ENCODE measurements at places on chromosomes 13 and 19. TPM values are rescaled to one million over a fixed set of nuclear protein-coding genes. Genes with fewer than 3 reads are reported as not detected.

- peak overlapping the region; percentile 51 for H3K4me3 ChIP-seq
- peaks cover 15% of the 10 kb centered on the region for H3K27me3 ChIP-seq
- H3K36me3 ChIP-seq = no peaks in the 10 kb centered on the region
- peaks cover 10% of the 10 kb centered on the region for H3K4me1 ChIP-seq
- DNase-seq = peak; percentile 66
Measured at GRCh38 chr19:9913237-9914000, 22.9 kb downstream of the OLFM2 start.

DNA sequence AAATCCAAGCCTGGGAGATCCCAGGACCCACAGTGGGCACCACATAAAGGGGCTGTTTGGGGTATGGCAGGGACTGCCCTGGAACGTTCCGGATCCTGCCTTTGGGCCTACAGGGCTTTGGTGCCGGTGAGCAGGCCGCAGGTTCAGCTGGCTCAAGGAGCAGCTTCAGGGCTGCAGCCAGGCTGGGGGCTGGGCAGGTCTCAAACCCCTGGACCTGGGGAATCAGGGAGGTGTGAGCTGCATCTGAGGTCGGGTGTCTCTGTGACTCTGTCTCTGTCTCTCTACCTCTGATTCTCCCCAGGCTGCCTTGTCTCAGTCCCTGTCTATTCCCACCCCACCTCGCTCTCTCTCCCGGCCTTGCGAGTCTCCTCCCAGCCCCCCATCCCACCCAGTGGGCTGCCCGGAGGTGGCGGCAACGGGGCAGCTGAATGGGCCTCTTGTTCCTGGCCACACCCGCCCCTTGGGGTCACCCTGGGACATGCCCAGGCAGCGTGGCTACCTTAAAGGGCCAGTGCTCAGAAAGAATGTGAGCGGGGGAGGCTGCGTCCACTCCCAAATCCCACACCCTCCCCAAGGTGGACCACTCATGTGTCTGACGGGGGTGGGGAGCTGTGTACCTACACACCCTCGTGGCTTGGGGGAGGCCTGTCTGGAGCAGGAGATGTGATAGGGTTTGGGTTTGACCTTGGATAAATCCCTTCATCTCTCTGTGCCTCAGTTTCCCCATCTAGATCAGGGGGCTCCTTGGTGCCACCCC, 31.1 kb downstream of the NFIC start:
- peaks cover 33% of the 10 kb centered on the region for H3K4me1 ChIP-seq
- H3K27ac ChIP-seq = peak overlapping the region; percentile 80
- no peaks in the 10 kb centered on the region for H3K27me3 ChIP-seq
- peak overlapping the region; percentile 9 for H3K4me3 ChIP-seq

- peaks cover 61% of the 10 kb centered on the region for H3K27me3 ChIP-seq
- DNase-seq = no peak
- peaks cover 10% of the 10 kb centered on the region for H3K4me1 ChIP-seq
- no peak overlapping the region for H3K27ac ChIP-seq
Measured at GRCh38 chr19:4578552-4579248, 19.2 kb upstream of the SEMA6B start.

- H3K4me3 ChIP-seq = no peak overlapping the region
- no peak overlapping the region for H3K27ac ChIP-seq
- H3K27me3 ChIP-seq = no peaks in the 10 kb centered on the region
- no peaks in the 10 kb centered on the region for H3K36me3 ChIP-seq
- H3K4me1 ChIP-seq = peaks cover 22% of the 10 kb centered on the region
Measured at GRCh38 chr19:35261356-35262100, 7.2 kb upstream of the USF2 start.

- H3K4me3 ChIP-seq = no peak overlapping the region
- no peaks in the 10 kb centered on the region for H3K27me3 ChIP-seq
- no peak overlapping the region for H3K27ac ChIP-seq
- H3K4me1 ChIP-seq = no peaks in the 10 kb centered on the region
- DNase-seq = no peak
- H3K36me3 ChIP-seq = no peaks in the 10 kb centered on the region
Measured at GRCh38 chr13:87094646-87095045, 576.5 kb upstream of the SLITRK5 start.

DNA sequence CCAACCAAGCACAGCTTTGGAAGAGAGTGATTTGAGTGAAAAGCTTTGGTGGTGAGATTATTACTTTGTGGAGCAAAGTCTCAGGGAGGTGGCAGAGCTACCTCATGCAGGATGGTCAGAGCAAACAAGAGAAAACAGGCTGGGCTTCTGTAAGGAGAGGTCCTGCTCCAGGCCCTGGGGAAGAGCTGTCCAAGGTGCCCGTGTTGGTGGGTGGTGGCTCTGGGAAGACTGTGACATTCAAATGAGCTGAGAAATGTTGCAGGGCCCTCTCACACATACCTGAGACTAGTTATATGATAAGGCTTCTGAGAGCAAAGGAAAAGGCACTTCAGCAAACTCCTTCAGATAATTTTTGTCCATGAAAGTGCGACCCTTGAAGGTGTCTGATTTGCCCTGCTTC, 205.5 kb upstream of the SOX21 start:
- no peak overlapping the region for H3K4me3 ChIP-seq
- no peaks in the 10 kb centered on the region for H3K27me3 ChIP-seq
- H3K36me3 ChIP-seq = no peaks in the 10 kb centered on the region
- H3K4me1 ChIP-seq = no peaks in the 10 kb centered on the region
- no peak for DNase-seq
- H3K27ac ChIP-seq = no peak overlapping the region

Gene FFAR1
- not detected for total RNA-seq

DNA sequence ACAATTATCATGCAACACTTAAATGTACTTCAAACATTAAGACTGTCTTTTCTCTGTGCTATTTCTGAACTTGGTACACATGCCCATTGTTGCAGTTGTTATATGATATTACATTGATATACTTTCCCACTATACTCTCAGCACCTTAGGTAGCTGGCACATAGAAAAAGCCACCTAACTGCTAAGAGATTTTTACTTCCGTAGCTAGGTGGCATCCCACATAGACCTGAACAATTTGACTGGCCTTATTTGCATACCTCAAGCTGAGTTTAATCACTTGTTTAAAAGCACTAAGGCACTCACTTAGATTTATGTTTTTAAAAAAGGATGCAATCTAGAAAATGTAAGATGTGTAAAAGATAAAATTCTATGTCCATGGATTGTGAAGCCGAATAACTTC, 194.2 kb downstream of the POU4F1 start:
- no peak overlapping the region for H3K4me3 ChIP-seq
- no peaks in the 10 kb centered on the region for H3K4me1 ChIP-seq
- no peak for DNase-seq
- H3K36me3 ChIP-seq = no peaks in the 10 kb centered on the region

DNA sequence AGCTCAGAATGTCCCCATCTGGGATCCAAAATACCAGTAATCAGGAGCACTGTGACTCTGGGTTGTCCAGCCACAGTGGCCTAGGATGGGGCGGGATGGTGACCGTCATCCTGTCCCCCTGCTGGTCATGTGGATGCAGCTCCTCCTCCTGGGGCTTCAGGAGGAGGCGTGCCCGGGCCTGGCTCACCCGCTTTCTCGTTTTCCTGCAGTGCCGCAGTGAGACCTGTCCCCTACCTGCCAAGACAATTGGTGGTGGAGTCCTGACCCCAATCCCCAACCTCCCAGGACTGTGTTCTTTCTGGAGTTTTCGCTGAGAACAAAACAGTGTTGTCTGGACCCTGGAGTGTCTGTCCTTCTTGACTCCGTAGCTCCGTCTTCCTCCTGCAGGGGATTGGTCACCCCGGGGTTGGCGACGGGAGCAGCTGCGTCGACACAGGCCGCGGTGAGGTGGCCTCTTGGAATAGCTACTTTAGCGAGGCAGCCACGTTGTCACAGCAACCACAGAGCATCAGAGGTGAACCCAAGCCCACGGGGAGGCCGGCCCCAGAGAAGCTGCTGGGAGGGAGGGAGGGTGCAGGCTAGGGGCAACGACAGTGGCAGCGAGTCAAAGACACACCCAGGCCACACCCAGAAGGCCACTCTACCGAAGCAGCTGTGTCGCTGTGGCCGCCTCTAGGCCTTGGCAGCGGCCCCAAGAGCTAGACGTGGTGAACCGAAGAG, 10.2 kb upstream of the EMC10 start:
- DNase-seq = peak; percentile 85
- no peaks in the 10 kb centered on the region for H3K4me1 ChIP-seq

GRCh38 chr19:44904426-44904994, 1.1 kb upstream of the APOE start:
- DNase-seq = no peak
- H3K27ac ChIP-seq = no peak overlapping the region
- H3K4me3 ChIP-seq = no peak overlapping the region
- peaks cover 31% of the 10 kb centered on the region for H3K36me3 ChIP-seq
- peaks cover 5% of the 10 kb centered on the region for H3K27me3 ChIP-seq

DNA sequence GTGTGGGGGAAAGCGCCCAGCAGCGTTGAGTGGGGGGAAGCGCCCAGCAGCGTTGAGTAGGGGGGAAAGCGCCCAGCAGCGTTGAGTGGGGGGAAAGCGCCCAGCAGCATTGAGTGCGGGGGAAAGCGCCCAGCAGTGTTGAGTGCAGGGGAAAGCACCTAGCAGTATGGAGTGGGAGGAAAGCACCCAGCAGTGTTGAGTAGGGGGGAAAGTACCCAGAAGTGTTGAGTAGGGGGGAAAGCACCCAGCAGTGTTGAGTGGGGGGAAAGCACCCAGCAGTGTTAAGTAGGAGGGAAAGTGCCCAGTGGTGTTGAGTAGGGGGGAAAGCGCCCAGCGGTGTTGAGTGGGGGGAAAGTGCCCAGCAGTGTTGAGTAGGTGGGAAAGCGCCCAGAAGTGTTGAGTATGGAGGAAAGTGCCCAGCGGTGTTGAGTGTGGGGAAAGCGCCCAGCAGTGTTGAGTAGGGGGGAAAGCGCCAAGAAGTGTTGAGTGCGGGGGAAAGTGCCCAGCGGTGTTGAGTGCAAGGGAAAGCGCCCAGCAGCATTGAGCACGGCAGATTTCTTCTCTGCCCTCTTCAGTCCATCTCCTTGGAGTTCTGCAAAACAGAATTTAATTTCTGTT, 138.4 kb downstream of the ATP11A start:
- H3K4me3 ChIP-seq = no peak overlapping the region
- H3K4me1 ChIP-seq = no peaks in the 10 kb centered on the region
- peaks cover 93% of the 10 kb centered on the region for H3K36me3 ChIP-seq
- no peak for DNase-seq

DNA sequence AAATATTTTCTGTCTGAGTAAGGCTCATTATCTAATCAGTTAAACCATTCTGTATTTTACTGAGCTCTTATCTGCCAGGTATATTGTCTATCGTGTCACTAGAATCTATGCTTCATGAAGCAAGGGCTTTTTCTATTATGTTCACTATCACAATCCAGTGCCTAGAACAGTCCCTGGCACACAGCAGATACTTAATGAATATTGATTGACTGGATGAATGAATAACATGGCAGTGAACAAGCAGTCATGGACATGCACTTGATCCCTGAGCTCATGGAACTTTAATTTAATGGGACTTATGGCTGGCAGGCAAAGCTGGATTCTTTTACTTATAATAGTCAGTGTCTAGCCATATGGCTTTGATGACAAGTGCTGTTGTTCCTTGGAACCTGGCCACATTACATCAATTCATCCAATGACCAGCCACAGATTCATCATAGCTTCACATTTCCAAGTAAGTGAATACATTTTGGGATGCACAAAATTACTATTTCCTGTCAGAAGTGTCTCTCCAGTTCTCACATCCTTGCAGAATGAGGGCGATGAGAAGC, 214.8 kb downstream of the COG6 start:
- peaks cover 2% of the 10 kb centered on the region for H3K4me1 ChIP-seq
- no peak for DNase-seq
- no peak overlapping the region for H3K4me3 ChIP-seq
- no peak overlapping the region for H3K27ac ChIP-seq

- peak within 1 kb of the TSS; percentile 92 for H3K4me3 ChIP-seq
- no peaks in the 10 kb centered on the region for H3K4me1 ChIP-seq
- peak within 1 kb of the TSS; percentile 89 for H3K27ac ChIP-seq
Measured at GRCh38 chr19:10085641-10086590, at the start of gene SHFL. TSS of gene SHFL (plus strand) at chr19:10086317. CDS start at chr19:10086428, 111 bp downstream.

Gene CABP5
- total RNA-seq = not detected

Gene NLRP11
- not detected for total RNA-seq

- H3K36me3 ChIP-seq = no peaks in the 10 kb centered on the region
- H3K4me3 ChIP-seq = no peak overlapping the region
- H3K27ac ChIP-seq = no peak overlapping the region
Measured at GRCh38 chr13:101514695-101515275, 62.3 kb downstream of the ITGBL1 start.

GRCh38 chr19:7982103-7982502, 23.3 kb downstream of the ELAVL1 start:
- no peak for DNase-seq
- H3K27ac ChIP-seq = peak overlapping the region; percentile 63

GRCh38 chr19:55503502-55504251, 15.4 kb downstream of the SSC5D start:
- no peaks in the 10 kb centered on the region for H3K4me1 ChIP-seq
- peak; percentile 97 for DNase-seq
- H3K4me3 ChIP-seq = peak overlapping the region; percentile 59
- H3K36me3 ChIP-seq = no peaks in the 10 kb centered on the region

Data from upper lobe of right lung (tissue), 1 donor.